CD4-positive, alpha-beta T cell treated with Interleukin-15 for 4 hours (primary cell): ENCODE measurements at places on chromosomes 16 and 17.

DNA sequence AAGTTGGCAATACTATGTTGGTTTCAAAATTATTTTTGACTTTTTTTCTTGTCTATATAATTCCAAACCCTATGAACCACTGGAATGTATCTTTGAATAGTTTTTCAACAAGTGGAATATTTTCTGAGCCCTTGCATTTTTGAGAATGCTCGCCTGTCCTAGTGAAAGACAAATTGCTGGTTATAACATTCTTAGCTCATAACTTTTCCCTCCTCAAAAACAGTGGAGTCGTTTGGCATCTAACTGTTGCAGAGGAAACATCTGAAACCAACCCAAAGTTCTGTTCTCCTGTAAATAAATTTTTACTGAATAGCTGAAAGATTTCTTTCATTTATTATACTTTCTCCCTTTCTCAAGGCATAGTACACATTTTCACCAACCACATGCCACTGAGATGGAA is 11.3 kb upstream of the COX10 start:
- DNase-seq, result no peak

DNA sequence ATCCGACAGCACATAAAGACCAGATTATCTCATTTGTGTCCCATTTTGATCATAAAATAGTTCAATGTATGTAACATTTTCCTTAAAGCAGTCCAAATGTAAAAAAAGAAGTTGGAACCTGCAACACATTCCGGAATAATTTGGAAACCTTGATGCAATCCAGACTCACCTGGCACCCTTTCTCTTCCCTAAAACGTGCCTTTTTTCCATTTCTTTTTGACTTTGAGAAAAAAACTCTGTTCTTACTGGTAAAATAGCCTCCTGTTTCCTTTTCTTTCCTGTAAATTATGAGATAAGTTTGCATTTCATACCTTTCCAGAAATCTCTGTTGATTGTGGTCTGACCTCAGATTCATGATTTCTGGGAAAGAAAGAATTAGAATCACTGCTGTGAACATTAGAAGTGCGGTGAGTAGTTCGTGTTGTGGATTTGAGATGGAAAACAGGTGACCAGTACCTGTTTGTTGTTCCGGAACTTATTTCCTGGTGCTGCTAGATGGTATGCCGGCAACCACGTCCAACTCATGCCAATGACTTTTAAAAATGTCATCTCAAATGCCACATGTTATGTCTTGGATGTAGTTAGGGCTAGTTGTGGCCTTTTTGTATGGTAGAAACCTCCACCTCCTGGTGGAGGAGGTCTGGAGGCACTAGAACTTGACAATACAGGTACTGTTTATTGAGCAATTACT is 108.1 kb downstream of the SOCS1 start:
- DNase-seq, result no peak

DNA sequence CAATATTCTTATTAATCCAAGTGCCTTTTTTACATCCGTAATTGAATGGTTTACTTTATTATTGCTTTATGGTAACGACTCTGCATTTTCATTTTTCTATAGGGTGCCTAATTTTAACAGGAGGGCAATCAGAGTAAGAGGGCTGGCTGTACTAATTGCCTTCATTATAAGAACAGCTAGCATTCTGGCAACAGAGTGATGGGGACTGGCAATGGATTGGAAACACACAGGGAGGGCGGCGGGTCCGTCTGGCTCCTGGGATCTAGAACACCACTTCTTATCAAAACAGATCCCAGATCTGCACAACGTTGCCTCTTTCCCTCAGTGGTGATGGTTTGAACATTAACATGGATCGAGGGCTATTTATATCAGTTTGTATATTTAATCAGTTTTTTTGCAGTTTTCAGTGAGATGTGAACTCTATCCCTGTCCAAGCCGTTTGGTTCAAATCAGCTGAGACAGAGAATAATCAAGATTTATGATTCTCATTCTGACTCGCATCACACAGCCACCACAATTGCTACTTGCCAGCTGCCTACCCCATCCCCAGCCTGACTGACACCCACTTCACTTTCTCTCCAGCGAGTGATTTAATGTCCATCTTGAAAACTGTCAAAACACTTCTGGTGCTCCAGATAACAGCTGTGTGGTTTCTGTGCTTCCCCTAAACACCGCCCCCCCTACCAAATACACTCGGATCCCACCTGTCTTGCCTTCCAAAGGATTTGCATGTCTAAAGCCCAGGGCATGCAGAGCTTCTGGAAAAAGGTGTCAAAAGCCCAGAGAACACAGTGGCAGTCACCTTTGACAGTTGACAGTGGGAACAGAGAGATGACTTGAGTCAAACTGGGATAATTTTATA is 327.9 kb downstream of the HS3ST4 start:
- DNase-seq, result no peak

GRCh38 chr16:17230932-17231581 is 239.7 kb downstream of the XYLT1 start:
- DNase-seq, result no peak

- no peak for DNase-seq
Observed at GRCh38 chr17:4201226-4201625, 58.2 kb downstream of the CYB5D2 start.

GRCh38 chr16:5581908-5582307 is 484.3 kb upstream of the EEF2KMT start:
- no peak for DNase-seq

- no peak for DNase-seq
Observed at GRCh38 chr17:42518755-42519545, 17.1 kb upstream of the NAGLU start.

DNA sequence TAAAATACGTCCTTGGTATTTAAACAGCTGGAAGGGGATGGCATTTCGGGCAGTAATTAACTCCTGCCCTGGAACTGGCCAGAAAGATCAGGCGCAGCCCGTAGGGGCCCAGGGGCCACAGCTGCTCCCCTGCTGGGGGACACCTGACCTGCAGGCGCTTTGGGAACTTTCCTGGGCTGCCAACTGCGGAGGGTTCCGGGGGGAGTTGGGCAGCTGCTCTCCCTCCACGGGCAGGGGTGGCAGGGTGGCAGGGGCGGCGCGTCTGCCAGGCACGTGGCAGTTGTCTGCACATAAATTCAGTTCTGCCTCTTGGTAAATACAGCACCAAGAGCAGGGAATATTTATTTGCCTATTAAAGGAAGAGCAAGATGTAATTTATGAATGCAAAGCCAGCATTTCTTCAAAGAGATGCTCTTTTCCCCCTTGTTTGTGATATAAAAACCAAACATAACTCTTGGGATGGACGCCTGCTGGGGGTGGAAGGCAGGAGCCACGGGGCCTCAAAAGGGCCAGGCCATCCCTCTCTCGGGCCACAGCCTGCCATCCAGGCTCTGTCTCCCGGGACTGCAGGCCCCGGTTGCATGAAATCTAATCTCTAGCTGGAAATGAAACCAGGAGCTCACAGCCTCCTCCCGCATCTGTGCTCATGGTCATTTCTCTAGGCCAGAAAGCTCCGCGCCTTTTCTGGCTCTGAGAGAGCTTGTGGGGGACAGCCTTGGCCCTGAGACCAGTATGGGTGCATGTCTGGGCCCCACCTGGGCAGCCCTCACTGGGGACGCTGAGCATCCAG is 29.9 kb upstream of the CHMP6 start:
- DNase-seq, result no peak

- DNase-seq, result no peak
Observed at GRCh38 chr17:16953347-16953746, 18.6 kb downstream of the TNFRSF13B start.

DNA sequence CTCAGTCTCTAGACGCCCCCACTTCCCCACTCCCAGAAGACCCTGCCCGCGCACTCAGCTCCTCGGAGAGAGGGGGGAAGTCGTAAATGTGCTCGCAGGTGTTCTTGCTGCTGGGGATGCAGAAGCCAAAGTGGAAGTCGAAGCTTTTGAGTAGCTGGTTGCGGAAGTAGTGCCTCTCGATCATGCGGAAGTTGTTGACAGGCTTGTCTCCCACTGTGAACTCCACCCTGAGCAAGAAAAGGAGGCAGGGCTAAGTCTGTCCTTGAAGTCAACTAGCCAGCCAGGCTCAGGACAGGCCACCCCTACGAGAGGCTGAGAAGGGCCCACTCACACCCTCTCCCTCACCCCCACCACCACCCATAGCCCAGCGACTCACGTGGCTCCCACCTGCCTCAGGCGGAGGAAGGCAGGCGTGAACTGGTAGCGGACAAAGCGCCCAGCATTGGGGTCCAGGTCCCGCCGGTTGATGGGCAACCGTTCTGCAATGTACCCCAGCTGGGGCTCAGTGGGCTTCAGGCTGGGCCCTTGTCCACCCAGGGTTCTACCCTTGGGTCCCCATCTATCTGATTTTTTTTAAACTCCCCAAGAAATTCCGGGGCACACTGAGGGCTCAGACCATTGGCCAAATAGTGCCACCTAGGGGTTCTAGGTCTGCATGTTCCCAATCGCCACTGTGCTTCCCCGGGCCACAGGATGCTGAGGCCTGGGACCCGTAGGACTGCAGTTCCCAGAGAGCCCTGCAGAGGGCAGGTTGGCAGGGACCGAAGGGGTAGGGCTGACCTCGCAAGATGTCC is 4.6 kb downstream of the UNC119 start:
- DNase-seq, result peak; percentile 65

GRCh38 chr16:86818671-86819532 is 240.6 kb downstream of the FOXL1 start:
- DNase-seq, result no peak

GRCh38 chr17:43767713-43768059 is 9.1 kb upstream of the SOST start:
- no peak for DNase-seq

- no peak for DNase-seq
Observed at GRCh38 chr17:82943751-82944150, 103.9 kb upstream of the ZNF750 start.

- DNase-seq, result no peak
Observed at GRCh38 chr16:77435272-77435820, 512 bp upstream of the ADAMTS18 start.

- no peak for DNase-seq
Observed at GRCh38 chr16:10629592-10629963, 49.2 kb upstream of the EMP2 start.

DNA sequence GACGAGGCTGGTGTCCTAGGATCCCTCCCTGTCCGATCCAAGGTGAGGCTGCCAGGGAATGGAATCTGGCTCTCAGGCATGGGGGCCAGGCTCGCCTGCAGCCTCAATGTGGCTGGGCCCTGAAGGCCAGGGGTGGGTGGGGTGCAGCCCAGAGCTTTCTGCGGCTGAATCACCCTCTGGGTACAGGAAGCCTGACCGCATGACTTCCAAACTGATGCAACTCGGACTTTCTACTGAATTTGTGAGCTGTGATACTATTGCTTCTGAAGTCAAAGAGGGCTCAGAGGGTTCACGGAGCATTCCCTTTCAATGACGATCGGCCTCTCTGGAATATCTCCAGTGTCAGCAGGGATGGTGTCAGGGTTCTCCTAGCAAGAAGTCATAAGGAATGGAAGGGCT is 123.7 kb downstream of the METRNL start:
- no peak for DNase-seq

DNA sequence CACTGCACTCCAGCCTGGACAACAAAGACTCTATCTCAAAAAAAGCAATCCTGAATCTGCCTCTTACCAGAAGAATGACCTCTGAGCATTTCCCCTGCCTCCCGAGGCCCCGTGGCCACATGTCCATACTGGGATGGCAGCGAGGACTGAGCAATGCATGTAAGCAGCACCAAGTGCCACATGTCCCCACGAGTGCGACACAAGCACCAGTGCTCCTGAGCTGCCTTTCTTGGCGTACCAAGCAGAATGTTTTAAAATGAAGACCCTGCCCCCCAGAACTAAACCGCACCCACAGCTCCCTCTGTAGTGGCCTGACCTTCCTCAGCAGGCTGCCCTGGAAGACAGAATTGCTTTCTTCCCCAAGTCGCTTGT is 373.3 kb downstream of the SLC39A11 start:
- DNase-seq, result no peak

DNA sequence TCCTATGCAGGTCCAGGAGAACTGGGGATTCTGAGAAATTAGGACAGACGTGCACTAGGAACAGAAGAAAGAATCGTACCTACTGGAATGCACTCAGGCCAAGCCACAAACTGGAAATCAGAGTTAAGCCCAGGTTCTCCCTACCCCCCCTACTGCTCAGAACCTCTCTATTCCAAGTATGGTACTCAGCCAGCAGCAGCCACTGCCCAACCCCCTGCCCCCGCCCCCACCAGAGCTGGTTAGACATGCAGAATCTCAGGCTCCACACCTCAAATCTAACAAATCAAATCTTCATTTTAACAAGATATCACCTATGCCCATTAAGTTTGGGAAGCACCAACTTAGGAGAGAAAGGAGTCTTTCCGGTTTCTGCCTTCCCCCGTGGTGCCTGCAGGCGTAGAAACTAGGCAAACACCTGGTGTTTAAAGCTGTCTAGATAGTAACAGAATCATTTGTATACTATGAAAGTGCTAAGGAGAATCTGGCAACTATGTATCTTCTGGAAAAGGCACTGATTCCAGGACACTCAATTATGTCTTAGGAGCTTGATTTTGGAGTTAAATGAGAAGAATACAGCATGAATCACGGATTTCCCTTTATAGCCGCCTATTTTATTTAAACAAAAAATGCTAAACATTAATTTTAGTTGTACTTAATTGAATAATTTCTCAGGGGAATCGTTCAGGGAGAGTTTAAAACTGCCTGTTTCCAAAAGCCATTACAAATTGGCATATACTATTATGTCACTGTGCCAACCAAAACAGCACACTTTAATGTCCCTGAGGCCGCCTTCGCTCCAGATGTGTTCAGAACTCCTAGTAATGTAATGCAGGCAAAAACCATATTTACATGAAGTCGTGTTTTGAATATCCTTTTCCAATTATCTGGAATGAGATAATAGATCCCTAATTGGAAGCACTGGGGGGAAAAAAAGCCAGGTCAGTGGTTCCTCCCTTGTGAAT is 166.5 kb downstream of the STX8 start:
- no peak for DNase-seq

DNA sequence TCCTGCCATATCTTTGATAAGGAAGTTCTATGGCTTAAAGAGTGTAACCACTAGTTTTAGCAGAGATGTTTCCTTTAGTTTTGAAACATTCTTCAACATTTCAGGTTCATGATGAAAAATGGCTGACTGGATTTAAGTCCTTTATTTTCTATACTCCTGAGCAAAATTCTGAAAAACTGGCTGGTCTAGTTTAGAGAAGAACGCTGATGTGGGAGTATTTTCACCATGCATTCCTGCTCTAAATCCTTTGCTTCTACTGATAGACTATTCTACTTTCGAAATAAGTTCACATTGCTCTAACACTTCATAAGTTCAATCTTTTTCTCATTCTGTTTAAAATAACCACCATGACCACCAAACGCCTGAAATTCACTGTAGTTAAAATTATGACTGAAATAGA is 281.9 kb downstream of the FTO start:
- no peak for DNase-seq

- peak; percentile 83 for DNase-seq
Observed at GRCh38 chr17:19744922-19745757, 3.0 kb downstream of the ALDH3A1 start.
